ENCODE measurements at places on chromosomes 7 and 10. TPM values are rescaled to one million over a fixed set of nuclear protein-coding genes. Genes with fewer than 3 reads are reported as not detected.

NPFFR1 gene
- 0.12 TPM for total RNA-seq

GDI2 gene
- total RNA-seq = 300 TPM

DRGX gene
- not detected for total RNA-seq

FLNC gene
- total RNA-seq = 24.2 TPM

NYAP1 gene
- total RNA-seq = 1.1 TPM

MEIG1 gene
- total RNA-seq = 1.2 TPM

ELAPOR2 gene
- total RNA-seq = 60.0 TPM

STAG3 gene
- total RNA-seq = 2.1 TPM

GRCh38 chr7:32221056-32221455 is 150.8 kb upstream of the PDE1C start:
- no peaks in the 10 kb centered on the region for H3K27me3 ChIP-seq
- no peak for DNase-seq
- H3K4me1 ChIP-seq = no peaks in the 10 kb centered on the region

- H3K27ac ChIP-seq = peak overlapping the region; percentile 66
- no peak for DNase-seq
- no peak overlapping the region for H3K4me3 ChIP-seq
- peaks cover 2% of the 10 kb centered on the region for H3K36me3 ChIP-seq
- H3K4me1 ChIP-seq = peaks cover 85% of the 10 kb centered on the region
- no peaks in the 10 kb centered on the region for H3K27me3 ChIP-seq
Measured at GRCh38 chr10:79079490-79080355, 11.0 kb downstream of the ZMIZ1 start.

DNA sequence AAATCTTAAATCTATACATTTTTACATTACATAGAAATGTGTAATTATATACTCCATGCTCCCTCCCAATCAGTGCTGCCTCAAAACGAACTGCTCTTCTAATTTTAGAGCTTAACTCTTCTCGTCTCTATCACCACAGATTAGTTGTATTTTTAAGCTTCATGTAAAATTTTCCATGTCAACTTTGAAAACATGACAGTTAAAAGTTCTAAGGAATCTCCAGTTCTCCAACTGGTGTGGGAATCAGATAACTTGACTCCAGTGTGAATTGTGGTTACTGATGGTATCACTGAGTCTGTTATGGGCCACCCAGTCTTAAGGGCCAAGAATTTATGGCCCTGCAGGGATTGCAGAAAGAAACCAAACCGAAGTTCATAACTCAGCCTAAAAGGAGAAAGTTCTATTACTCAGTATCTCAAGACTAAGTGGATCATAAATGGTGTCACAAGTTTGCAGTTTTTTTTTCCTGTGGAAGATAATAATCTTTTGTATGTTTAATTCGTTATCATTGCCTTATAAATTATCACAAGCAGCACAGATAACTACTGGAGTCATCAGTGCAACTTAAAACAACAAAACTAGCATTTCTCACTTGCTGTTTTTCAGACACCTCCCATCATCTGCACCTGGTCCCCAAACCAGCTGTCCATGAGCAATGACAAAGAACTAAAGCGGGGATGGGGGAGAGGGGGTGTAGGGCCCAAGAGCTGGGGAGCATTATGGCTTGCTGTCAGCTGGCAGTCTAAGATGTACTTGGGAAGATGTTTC is 31.5 kb upstream of the KMT2E start:
- no peaks in the 10 kb centered on the region for H3K27me3 ChIP-seq
- H3K4me3 ChIP-seq = no peak overlapping the region
- no peaks in the 10 kb centered on the region for H3K36me3 ChIP-seq
- peaks cover 24% of the 10 kb centered on the region for H3K4me1 ChIP-seq
- DNase-seq = no peak

DNA sequence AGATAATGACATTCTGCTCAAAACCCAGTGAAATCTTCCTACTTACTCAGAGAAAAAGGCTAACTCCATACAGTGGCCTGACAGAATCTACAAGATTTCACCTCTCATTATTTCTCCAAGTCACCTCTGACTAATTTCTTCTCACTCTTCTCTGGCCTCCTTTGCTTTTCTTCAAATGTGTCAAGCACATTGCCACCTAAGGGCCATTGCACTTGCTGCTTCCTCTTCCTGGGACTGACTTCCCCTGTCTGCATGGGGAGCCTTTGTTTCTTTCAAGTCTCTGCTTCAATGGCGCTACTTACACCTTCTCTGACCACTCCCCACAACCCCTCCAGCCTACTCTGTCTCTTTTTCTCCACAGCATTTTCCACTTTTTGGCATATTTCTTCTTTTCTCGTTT is 36.0 kb downstream of the PRTFDC1 start:
- DNase-seq = no peak
- no peaks in the 10 kb centered on the region for H3K4me1 ChIP-seq
- H3K4me3 ChIP-seq = no peak overlapping the region
- no peaks in the 10 kb centered on the region for H3K36me3 ChIP-seq
- no peaks in the 10 kb centered on the region for H3K27me3 ChIP-seq

DNA sequence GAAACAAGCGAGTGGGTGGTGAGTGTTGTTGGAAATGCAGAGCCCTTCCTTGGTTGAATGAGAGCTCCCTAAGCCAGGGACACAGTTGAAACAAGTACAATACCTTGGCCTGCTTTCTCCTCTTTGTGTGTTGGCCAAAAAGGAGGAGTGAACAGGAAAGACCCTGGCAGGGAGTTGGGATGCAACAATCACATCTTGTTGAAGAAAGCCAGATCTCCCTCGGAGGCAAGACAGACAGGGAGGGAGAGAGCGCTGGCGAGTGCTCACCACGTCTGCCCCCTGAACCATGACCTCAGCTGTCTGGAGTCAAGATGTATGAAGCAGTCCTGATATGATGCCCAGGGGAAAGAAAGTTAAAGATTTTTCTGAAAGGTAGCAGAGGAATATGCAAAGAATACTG is 66.8 kb downstream of the ADAM12 start:
- no peaks in the 10 kb centered on the region for H3K27me3 ChIP-seq
- DNase-seq = no peak
- H3K4me1 ChIP-seq = no peaks in the 10 kb centered on the region

GRCh38 chr10:94409021-94409657 is 6.8 kb downstream of the TBC1D12 start:
- H3K36me3 ChIP-seq = no peaks in the 10 kb centered on the region
- no peak for DNase-seq
- H3K27me3 ChIP-seq = no peaks in the 10 kb centered on the region
- no peak overlapping the region for H3K4me3 ChIP-seq

GRCh38 chr10:132470410-132471124 is 67.0 kb upstream of the INPP5A start:
- no peaks in the 10 kb centered on the region for H3K27me3 ChIP-seq
- H3K4me1 ChIP-seq = no peaks in the 10 kb centered on the region
- no peak overlapping the region for H3K4me3 ChIP-seq

GRCh38 chr7:148664324-148664723 is 34.4 kb upstream of the CUL1 start:
- DNase-seq = no peak
- H3K36me3 ChIP-seq = no peaks in the 10 kb centered on the region
- H3K27me3 ChIP-seq = no peaks in the 10 kb centered on the region
- H3K27ac ChIP-seq = no peak overlapping the region

GRCh38 chr10:86160890-86161585 is 205.6 kb downstream of the GRID1 start:
- H3K27ac ChIP-seq = no peak overlapping the region
- no peaks in the 10 kb centered on the region for H3K27me3 ChIP-seq
- H3K36me3 ChIP-seq = no peaks in the 10 kb centered on the region
- no peaks in the 10 kb centered on the region for H3K4me1 ChIP-seq
- H3K4me3 ChIP-seq = no peak overlapping the region

GRCh38 chr7:966291-967069 is 8.9 kb downstream of the COX19 start:
- no peak for DNase-seq
- H3K27me3 ChIP-seq = no peaks in the 10 kb centered on the region
- H3K4me3 ChIP-seq = no peak overlapping the region
- no peaks in the 10 kb centered on the region for H3K4me1 ChIP-seq

- peaks cover 10% of the 10 kb centered on the region for H3K4me1 ChIP-seq
- H3K27me3 ChIP-seq = no peaks in the 10 kb centered on the region
- H3K27ac ChIP-seq = no peak overlapping the region
Measured at GRCh38 chr7:28550580-28551186, 138.4 kb downstream of the CREB5 start.

- H3K27me3 ChIP-seq = no peaks in the 10 kb centered on the region
- no peaks in the 10 kb centered on the region for H3K4me1 ChIP-seq
- DNase-seq = no peak
- H3K27ac ChIP-seq = no peak overlapping the region
- H3K4me3 ChIP-seq = no peak overlapping the region
Measured at GRCh38 chr7:23358152-23358674, 59.1 kb downstream of the MALSU1 start.

DNA sequence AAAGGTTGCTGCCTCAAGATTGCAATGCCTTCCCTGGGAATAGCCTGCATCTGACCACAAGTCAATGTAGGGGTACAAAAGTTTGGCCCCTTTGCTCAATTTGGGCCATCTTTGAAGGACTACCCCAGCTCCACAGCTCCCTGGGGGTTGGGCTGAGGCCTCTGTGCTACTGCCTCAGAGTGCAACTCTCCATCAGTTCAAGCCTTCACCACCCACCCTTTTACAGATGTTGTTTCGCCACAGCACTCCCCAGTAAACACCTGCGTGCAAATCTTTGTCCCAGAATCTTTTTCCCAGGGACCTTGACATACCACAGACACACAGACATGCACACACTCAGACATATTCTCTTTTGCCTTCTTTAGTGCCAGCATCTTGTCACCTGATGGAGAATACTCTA is 66.0 kb upstream of the ANKRD1 start:
- peak overlapping the region; percentile 21 for H3K27ac ChIP-seq
- no peak overlapping the region for H3K4me3 ChIP-seq
- no peaks in the 10 kb centered on the region for H3K27me3 ChIP-seq
- no peaks in the 10 kb centered on the region for H3K4me1 ChIP-seq

DNA sequence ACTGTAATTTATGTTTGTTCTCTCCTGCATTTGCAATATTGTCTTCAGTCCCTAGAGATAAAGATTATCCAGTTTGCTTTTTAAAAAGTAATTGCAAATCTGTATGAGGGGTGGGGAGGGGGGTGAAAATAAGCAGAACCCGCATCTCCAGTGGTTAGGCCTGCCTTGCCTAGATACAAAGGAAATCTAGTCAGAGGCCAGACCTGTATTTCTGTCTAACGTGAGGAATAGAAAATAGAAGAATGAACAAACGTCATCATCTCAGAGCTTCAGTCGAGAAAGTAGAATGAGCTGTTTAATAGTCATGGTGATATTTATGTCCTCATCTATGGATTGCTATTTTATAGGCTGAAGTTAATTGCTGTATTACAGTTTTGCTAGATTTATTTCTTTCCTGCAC is 284.2 kb downstream of the BICC1 start:
- H3K4me3 ChIP-seq = no peak overlapping the region
- DNase-seq = no peak
- no peak overlapping the region for H3K27ac ChIP-seq
- peaks cover 16% of the 10 kb centered on the region for H3K36me3 ChIP-seq
- H3K4me1 ChIP-seq = no peaks in the 10 kb centered on the region

- no peak overlapping the region for H3K27ac ChIP-seq
- H3K27me3 ChIP-seq = no peaks in the 10 kb centered on the region
- no peak overlapping the region for H3K4me3 ChIP-seq
- no peak for DNase-seq
- no peaks in the 10 kb centered on the region for H3K4me1 ChIP-seq
Measured at GRCh38 chr10:76082956-76083355, 651.5 kb downstream of the LRMDA start.

DNA sequence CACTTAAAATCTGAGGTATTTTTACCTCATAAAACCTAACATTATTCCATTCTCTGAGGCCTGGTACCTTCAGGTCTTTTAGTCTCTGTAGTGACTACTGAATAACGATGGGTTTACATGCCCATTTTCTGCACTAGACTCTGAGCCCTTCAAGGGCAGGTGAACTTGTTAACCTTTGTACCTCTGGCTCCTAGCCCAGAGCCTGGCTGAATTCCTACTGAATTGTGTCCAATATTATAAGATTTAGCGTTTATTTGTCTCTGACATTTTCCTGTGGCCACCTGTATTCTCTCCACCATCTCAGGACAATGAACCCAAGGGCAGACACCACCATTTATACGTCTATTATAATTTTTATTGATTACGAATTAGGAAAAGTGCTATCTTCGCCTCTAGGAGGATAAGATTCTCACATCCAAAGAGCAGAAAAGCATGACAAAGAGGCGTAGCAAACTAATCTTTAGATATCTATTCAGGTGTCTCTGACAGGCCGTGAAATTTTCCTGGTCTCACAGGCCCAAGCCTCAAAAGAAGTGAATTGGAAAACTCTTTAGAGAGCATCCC is 27.9 kb upstream of the HNRNPH3 start:
- no peaks in the 10 kb centered on the region for H3K27me3 ChIP-seq
- H3K27ac ChIP-seq = no peak overlapping the region

GRCh38 chr7:31962246-31962645 is 108.0 kb downstream of the PDE1C start:
- H3K27me3 ChIP-seq = no peaks in the 10 kb centered on the region
- no peaks in the 10 kb centered on the region for H3K4me1 ChIP-seq
- no peaks in the 10 kb centered on the region for H3K36me3 ChIP-seq
- no peak for DNase-seq
- H3K27ac ChIP-seq = no peak overlapping the region

GRCh38 chr10:32956365-32957197 is 1.4 kb downstream of the ITGB1 start:
- no peaks in the 10 kb centered on the region for H3K27me3 ChIP-seq
- H3K4me1 ChIP-seq = peaks cover 12% of the 10 kb centered on the region
- peak overlapping the region; percentile 45 for H3K4me3 ChIP-seq
- H3K36me3 ChIP-seq = peaks cover 1% of the 10 kb centered on the region

DNA sequence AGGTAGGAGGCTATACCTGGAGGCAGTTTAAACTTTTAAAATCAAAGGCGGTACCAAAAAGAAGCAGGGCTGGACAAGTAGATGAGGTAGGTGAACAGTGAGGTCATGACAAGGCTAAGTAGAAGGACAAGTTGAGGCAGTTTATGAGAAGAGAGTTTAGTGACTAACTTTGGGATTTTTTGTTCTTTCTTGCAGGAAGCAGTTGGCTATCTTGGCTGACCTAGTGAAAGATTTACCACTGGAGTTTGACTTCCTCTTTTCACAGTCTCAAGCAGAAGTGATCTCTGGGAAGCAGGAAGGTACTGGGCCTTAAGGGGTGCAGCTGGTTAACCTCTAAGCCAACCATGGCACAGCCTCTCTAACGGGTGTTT is 26.3 kb downstream of the ENTPD7 start:
- H3K36me3 ChIP-seq = no peaks in the 10 kb centered on the region
- H3K27ac ChIP-seq = no peak overlapping the region
- H3K4me1 ChIP-seq = no peaks in the 10 kb centered on the region
- no peak for DNase-seq
- no peaks in the 10 kb centered on the region for H3K27me3 ChIP-seq

DNA sequence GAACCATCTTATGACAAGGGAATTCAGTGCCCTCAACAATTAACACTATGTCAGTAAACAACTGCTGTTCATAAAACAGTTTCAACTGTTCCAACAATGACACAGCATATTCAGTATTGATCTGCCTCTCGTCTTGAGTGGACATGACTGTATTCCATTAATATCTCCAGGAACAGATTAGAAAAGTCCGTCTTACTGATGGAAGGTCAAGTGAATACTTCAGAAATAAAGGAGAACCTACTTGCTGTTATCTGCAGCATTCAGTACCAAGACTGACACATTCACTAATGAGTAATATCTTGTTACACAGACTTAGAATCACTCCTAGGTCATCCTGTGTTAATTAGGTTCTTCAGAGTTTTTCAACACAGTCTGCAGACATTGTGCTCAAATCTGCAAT is 12.1 kb downstream of the KBTBD2 start:
- H3K4me3 ChIP-seq = no peak overlapping the region
- DNase-seq = no peak
- no peaks in the 10 kb centered on the region for H3K27me3 ChIP-seq

GRCh38 chr7:44971902-44972441 is 6.8 kb downstream of the MYO1G start:
- no peak overlapping the region for H3K27ac ChIP-seq
- DNase-seq = no peak
- H3K4me3 ChIP-seq = no peak overlapping the region
- H3K36me3 ChIP-seq = peaks cover 26% of the 10 kb centered on the region
- H3K4me1 ChIP-seq = no peaks in the 10 kb centered on the region
